Thymus (tissue), 14 donors: ENCODE measurements at places on chromosomes 3 and 15. TPM values are rescaled to one million over a fixed set of nuclear protein-coding genes. Genes with fewer than 3 reads are reported as not detected.
A peak's percentile ranks its signal among the peaks of the same experiment; 100 is the strongest.

- no peak overlapping the region for H3K4me3 ChIP-seq
- no peaks in the 10 kb centered on the region for H3K27me3 ChIP-seq
- no peak overlapping the region for H3K27ac ChIP-seq
- no peak for DNase-seq
- H3K36me3 ChIP-seq: no peaks in the 10 kb centered on the region
These were observed 234.1 kb downstream of the RORA start for GRCh38 chr15:60994963-60995475.

GRCh38 chr3:185824051-185825005, 514 bp downstream of the IGF2BP2 start:
- H3K4me3 ChIP-seq: peak overlapping the region; percentile 79
- no peaks in the 10 kb centered on the region for H3K36me3 ChIP-seq
- peak; percentile 29 for DNase-seq
- peak overlapping the region; percentile 74 for H3K27ac ChIP-seq

GRCh38 chr3:140972833-140973232, 31.2 kb downstream of the SLC25A36 start:
- no peak overlapping the region for H3K4me3 ChIP-seq
- H3K4me1 ChIP-seq: no peaks in the 10 kb centered on the region
- no peak overlapping the region for H3K27ac ChIP-seq
- DNase-seq: no peak
- no peaks in the 10 kb centered on the region for H3K27me3 ChIP-seq
- H3K36me3 ChIP-seq: peaks cover 3% of the 10 kb centered on the region

RTP1 gene
- total RNA-seq: 0.05 TPM

MLF1 gene
- 2.5 TPM for total RNA-seq

P2RY1 gene
- 2.6 TPM for total RNA-seq

GRCh38 chr3:11826628-11827265, 19.9 kb downstream of the TAMM41 start:
- H3K27ac ChIP-seq: no peak overlapping the region
- H3K4me1 ChIP-seq: no peaks in the 10 kb centered on the region
- no peak for DNase-seq
- H3K27me3 ChIP-seq: no peaks in the 10 kb centered on the region

- H3K4me1 ChIP-seq: no peaks in the 10 kb centered on the region
- H3K36me3 ChIP-seq: peaks cover 16% of the 10 kb centered on the region
- H3K4me3 ChIP-seq: no peak overlapping the region
- no peak for DNase-seq
These were observed 13.4 kb downstream of the WDR48 start for GRCh38 chr3:39065197-39065596.

- DNase-seq: peak; percentile 23
- H3K36me3 ChIP-seq: no peaks in the 10 kb centered on the region
- no peaks in the 10 kb centered on the region for H3K27me3 ChIP-seq
- H3K27ac ChIP-seq: no peak overlapping the region
- peaks cover 11% of the 10 kb centered on the region for H3K4me1 ChIP-seq
These were observed 45.7 kb downstream of the MORC1 start for GRCh38 chr3:109072194-109072593.
